ENCODE measurements at places on chromosomes 7 and 10.

DNA sequence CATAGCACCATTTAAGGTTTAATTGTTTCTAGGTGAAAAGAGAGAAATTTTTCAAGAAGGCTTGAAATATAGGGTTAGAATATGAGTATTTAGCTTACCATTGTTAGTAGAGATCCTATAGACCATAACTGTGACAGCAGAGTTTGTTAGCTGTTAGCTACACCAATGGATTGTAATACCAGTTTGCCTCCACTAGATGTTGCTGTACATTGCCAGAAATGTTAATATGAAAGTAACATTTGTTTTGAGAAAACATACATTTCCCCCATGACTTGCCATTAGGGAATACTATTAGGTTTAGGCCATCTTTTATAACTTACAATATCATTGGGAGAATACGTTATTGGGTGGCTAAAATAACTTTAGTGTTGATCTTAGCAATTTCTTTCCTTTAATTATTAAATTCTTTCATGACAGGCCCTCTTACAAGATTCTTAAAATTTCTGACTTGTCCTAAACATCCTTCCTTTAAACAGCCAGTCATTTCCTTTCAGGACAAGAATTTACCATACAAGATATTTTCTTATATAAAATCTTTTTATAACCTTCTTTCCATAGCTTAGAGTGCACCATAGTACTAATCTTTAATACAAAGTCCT, 39.5 kb downstream of the ZNF117 start:
- DNase-seq = no peak

- no peak for DNase-seq
Measured at GRCh38 chr7:131071786-131072504, 255.7 kb upstream of the MKLN1 start.

- no peak for DNase-seq
Measured at GRCh38 chr10:61066661-61067344, 122.8 kb upstream of the RHOBTB1 start.

DNA sequence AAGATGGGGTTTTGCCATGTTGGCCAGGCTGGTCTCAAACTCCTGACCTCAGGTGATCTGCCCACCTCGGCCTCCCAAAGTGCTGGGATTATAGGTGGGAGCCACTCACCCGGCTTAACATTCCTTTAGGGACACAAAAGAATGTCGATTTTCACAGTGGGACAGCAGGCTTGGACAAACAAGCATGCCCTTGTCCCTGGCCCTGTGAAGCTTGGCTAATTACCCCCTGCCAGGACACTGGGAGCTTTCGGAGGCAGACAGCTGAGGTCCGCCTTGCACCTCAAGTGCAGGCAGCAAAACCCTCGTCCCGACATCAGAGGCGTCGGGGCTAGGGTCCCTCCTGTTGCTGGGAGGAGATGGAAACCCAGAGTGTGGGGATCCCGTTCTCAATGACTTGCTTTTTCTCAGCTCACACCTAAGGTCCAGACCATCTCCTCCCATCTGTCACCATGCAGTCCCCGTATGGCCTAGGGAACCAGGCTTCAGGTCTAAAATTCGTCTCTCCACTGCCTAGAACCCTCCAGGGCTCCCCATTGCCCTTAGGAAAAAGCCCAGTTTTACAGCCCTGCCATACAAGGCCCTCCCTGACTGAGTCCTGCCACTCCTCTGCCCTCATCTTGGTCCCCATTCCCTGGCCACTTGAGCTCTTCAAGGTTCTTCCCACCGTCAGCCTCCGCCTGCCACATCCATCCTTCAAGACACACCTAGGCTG, 6.3 kb upstream of the CLIP2 start:
- no peak for DNase-seq

DNA sequence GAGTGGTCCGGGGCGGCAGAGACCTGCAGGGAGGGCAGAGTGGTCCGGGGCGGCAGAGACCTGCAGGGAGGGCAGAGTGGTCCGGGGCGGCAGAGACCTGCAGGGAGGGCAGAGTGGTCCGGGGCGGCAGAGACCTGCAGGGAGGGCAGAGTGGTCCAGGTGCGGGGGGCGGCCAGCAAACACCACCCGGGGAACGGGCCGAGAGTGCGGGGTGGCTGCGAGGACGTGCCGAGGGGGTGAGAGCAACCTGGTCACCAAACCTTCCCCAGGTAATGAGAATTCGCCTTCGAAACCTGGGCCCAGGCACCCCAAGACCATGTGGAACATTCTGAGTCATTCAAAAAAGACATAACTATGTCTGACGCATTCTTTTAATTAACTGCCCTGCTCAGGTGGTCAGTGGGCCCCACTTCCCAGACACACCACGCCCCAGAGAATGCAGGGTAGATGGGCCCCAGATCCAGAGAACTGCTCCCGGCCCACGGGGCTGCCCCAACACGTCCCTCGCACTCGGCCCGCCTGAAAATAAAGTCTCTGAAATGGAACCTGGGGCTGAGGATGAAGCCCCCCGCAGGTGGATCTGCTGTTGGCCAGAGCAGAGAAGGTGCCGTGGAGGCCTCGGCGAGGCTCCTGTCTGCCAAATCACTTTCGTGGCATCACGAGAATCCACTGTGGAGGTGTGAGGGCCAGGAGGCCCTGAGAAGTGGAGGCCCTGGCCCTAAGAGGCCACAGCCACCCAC, 12.5 kb upstream of the GPR146 start:
- DNase-seq = no peak

- DNase-seq = no peak
Measured at GRCh38 chr7:90988516-90988915, 275.7 kb upstream of the FZD1 start.

DNA sequence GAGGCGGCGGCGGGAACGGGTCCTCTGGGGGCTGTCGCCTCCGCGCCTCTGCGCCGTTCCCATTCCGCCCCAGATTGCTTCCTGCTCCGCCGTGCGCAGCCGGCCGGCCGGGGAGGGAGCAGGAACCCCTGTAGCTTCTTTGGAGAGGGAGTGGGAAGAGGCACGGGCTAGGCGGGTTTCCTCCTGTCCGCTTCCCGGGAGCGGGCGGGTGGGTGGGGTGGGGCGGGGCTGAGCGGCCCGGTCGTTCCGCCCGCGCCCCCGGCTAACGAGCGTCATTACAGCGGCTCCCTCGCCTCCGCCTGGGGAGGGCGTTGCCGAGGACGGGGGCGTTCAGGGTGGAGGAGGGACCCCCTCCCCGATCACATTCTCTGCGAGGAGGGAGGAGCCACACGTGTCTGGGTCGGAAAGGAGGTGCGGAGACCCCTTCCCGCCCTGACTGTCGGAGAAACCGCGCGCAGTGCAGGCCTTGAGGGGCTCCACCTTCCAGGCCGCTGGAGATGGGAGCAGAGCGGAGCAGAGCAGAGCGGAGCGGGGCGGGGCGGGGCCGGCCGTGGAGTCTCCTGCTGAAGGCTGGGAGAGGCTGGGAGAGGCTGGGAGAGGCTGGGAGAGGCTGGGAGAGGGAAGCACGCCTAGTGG, 39.7 kb downstream of the AGAP3 start:
- DNase-seq = peak; percentile 75

- no peak for DNase-seq
Measured at GRCh38 chr7:33934391-33934790, 29.1 kb downstream of the BMPER start.

- no peak for DNase-seq
Measured at GRCh38 chr10:4865945-4866661, 40.1 kb downstream of the AKR1E2 start.

DNA sequence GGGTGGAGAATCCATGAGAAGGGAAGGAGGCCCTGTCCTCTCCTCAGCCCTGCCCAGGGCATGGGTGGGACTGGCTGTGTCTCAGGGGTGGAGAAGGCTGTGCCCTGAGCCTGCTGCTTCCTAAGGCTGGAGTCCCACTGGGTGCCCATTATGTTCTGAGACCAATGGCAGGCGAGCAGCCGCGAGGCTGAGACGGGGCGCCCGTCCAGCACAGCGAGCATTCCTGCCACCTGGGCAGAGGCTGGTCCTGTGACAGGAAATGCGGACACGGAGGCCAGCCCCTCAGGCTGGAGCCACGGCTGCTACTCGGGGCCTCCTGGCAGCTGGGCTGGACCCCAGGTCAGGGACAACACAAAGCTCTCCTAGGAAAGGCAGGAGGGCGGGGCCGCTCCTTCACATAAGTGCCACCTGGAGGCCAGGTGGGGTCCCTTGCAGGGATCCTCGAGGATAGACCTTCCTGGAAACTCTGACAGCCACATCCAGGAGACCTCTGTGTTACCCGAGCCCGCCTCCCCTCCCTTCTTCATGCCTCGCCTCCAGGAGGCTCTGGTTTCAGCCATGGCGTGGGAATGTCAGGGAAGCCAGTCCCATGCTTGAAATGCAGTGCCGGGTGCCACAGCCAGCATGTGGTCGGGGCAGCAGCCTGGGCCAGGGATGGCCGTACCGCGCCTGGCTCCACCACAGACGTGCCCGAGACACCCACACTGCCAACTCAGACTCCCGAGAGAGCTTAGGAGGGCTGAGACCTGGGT, 173.9 kb downstream of the USP6NL start:
- DNase-seq = no peak

- no peak for DNase-seq
Measured at GRCh38 chr7:106720641-106721040, 59.7 kb upstream of the CCDC71L start.

- DNase-seq = no peak
Measured at GRCh38 chr10:51878695-51879094, 179.3 kb upstream of the CSTF2T start.

DNA sequence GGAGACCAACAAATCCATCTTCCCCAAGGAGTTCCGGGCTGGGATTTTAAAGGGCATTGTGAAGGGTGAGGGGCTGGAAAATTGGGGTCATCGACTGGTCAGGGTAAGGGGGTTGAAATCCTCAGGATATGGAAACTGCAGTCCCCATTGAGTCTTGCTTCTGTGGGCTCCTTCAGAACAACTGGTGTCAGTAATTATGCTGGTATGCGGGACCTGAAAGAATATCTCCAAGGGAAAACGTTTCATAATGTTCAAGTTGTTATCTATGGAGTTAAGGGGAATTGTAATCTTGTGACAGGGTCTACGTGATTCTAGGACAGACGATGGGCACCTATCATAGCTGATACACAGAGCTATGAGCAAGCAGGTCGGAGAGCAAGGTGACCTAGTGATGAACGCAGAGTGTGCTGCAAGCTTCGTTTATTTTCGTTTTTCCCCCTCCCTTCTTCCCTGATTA, 494 bp upstream of the RHBDD2 start:
- DNase-seq = no peak

DNA sequence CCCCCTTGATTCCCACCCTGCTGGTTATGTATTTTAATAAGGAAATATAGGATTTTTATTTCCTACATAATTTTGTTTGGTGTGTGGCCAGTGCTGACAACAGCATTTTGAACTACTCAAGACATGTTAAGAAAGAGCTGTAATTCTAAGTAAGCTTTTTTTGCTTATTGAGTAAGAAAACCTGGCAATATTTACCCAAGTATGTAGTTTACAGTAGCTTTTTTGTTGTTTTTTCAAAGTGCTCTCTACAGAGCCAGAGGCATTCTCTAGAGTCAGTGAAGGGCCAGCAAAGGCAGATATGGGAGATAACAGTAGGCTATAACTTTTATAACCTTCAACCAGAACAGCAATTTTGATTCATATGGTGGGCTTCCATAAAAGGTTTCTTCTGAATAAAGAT, 63.2 kb upstream of the TMEM168 start:
- no peak for DNase-seq

- DNase-seq = no peak
Measured at GRCh38 chr10:130929422-130930325, 381.8 kb downstream of the TCERG1L start.

DNA sequence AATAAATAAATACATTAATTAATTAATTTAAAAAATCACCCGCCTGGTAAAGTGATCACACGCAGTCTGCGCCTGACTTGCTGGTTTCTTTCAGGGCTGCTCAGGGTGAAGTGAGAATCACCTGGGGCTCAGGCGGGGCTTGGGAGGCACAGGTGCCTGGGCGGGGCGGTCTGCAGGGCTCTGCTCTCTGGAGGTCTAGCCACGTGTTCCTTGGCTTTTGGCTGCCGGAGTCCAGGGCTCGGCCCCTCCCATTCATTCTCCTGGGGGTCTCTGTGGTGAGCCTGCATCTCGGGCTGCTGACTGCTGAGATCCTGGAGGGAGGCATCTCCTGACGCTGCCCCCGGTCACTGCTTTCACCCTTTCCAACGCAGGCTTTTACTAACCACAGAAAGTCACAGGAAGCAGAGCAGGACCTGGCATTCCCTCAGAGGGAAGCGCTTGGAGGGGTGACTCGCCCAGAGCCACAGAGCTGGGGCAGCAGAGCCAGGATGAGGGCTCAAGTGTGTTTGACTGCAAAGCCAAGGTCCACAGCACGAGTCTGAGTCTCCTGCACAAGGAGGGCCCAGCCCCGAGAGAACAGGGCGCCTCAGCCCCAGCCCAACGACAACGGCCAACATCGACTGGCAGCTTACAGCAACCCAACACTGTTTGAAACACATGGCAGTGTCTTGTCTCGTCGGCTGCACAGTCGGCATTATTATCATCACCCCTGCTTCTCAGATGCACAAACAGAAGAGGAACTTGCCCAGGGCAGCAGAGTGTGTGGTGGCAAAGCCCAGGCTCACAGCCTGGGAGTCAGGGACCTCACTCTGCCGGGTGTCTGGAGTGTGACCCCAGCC, 22.4 kb upstream of the MNX1 start:
- no peak for DNase-seq

- no peak for DNase-seq
Measured at GRCh38 chr10:74704629-74705357, 121.6 kb upstream of the KAT6B start.

DNA sequence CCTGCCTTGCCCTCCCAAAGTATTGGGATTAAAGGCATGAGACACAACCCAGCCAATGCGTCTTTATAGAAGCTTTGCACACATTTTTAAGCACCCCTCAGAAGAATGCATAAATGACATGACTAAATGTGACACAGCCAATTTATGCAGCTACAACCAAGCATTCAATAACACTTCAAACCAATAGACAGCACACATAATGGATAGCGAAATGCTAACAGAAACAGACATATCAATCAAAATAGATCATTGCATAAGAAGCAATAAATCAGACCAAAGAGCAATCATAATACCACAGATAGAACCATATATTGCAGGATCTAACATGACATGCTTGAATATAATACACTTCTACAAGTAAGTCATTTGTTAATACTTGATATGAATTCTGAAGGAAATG, 34.2 kb upstream of the AKR1B1 start:
- no peak for DNase-seq

DNA sequence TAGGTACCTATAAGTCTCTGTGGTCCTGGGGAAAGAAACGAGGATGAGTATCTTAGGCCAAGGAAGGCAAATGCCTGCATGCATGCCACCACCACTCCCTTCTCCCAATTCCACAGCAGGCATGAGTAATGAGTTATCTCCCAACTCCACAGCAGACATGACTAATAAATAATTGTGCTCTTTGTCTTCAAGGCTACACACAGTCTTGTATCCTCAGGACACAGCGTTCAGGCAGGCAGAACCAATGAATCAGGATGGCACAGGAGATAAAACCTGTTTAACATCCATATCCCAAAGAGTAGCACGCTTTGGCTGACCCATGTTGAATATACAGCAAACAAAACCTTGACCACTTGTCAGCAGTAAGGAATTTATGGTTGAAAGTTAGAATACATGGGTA, 229.7 kb upstream of the NFE2L3 start:
- no peak for DNase-seq

GRCh38 chr10:25552283-25552919, 377.6 kb downstream of the GPR158 start:
- no peak for DNase-seq

- DNase-seq = no peak
Measured at GRCh38 chr10:112214298-112214926, 30.8 kb upstream of the GPAM start.
